ENCODE measurements at places on chromosomes 11 and 22.
A peak's percentile ranks its signal among the peaks of the same experiment; 100 is the strongest.

- DNase-seq = no peak
Observed at GRCh38 chr11:57504511-57504910, 11.0 kb downstream of the SLC43A1 start.

- no peak for DNase-seq
Observed at GRCh38 chr11:113184498-113184897, 129.9 kb upstream of the TTC12 start.

DNA sequence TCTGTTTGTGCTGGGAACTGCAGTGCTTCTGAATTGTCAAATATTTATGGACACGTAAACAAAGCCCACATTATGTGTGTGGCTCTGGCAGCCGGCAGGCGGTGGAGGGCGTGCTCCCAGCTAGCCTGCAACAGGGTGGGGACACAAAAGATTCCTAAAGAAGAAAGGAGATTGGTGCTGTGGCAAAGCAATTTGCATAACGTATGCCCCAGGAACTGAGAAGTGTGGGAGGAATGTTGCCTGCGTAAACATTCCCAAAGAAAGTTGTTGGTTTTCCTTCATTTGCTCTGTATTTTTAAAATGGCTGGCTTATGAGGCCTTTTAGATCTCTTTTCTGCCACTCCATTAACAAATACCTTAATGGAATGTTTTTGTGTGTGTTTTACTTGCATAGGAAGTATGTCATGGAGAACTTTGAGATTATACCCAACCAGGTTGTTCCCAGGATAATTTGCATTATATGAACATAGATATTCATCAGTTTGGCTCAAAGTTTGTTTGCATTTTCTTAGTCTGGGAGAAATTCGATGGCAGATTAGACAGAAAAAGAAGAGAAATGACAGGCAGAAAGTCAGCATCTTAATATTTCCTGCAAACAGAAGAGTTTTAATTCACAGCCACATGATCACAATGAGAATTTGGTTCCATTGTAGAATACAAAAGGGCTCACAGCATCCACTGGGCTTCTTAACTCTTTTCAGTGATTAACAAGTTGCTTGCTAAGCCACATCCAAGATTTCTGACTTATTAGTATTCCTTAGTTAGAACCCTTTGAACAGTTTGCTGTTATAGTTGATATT, 41.8 kb upstream of the DLAT start:
- DNase-seq = no peak

GRCh38 chr11:46461461-46461927, 69.9 kb upstream of the CHRM4 start:
- DNase-seq = no peak

DNA sequence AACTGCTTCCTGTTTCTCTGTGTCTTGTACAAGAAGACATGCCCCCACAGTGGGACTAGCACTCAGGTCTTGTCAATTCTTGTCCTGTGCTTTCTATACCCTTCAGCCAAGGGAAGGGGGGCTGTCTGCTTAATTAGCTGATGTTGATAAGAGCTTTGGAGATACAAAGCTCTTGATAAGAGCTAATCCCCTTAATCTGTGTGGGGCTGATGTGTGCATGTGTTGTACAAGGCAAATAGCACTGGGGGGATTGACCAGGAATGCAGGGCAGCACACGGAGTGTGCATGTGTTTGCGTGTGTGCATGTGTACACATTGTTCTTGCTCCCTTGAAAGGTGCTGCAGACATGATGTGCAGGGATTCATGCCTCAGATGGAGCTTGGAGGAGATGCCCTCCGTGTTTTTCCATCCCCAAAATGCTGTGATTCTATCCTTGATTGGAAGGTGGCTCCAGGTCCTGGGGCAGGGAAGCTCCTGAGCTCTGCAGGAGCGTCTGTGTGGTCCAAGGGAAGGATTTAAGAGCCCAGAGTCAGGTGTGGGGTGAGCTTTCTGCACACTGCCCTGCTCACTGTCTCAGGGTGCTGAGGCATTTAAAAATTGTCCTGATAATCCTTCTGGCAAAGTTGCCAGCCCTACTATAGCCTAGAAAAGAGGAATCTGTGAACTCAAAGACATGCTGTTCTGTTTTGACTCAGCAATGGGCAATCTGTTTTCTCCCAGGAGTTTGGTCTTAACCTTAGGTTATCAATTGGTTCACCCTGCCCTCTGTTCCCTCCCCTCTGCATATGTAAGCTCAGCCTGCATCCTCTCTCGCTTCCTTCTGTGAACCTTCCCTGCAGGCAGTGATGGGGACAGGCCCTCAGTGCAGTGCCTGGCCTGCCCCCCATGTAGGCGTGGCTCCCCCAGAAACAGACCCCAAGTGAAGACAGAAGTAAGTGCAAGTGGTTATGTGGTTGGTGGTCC, 102.0 kb downstream of the GRIK4 start:
- no peak for DNase-seq

- DNase-seq = no peak
Observed at GRCh38 chr11:65619281-65619928, 3.8 kb downstream of the PCNX3 start.

- DNase-seq = no peak
Observed at GRCh38 chr22:39683639-39684038, 113.1 kb downstream of the CACNA1I start.

DNA sequence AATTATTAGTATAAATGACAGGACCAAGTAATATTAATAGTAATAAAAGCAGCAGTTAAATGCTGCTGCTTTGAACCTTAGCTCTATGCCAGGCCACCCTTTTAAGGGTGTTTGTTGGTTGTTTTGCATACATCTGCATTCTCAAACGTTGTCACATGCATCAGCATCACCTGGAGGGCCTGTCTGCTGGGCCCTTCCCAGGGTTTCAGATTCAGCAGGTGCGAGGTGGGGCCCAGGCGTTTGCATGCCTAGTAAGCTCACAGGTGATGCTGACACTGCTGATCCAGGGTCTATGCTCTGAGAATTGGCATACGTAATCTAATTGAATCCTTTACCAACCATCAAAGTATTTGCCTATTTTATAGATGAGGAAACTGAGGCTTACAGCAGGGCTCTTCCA, 246.5 kb downstream of the CADM1 start:
- DNase-seq = no peak

DNA sequence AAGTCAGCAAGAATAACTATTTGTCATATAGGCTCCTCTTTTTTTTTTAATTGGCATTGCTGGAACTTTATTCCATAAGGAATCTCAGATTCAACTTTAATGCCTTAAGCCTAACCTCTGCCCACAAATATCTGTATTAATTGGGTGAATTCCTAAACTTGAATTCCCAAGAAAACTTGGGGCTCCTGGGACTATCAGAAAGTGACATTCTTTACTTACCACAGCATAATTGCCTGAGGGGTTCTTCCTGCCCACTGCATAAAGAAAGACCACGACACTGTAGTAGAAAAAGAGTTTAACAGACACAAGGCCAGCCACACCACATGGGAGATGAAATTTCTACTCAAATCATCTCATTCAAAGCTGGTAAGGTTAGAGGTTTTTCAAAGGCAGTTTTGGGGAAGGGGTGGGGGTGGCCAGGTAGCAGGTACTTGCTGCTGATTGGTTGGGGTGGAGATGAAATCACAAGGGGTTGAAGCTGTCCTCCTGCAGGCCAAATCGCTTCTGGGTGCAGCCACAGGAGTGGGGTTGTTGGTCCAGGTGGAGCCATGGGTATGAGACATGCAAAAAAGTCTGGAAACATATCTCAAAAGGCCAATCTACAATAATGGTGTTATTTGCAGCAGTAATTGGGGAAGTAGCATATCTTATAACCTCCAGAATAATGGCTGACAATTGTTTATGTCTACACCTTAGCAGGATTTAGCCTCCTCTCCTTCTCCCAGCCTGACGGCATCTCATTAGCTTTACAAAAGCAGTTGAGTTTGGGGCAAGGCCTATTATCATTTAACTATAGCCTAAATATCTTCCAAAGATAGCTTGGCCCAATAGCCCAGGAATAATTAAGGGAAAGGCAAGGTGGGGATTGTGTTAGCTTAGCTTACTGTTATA, 4.8 kb upstream of the NLRP10 start:
- DNase-seq = no peak

- DNase-seq = no peak
Observed at GRCh38 chr11:121441521-121441920, 10.6 kb upstream of the SORL1 start.

GRCh38 chr22:28601915-28602314, 77.7 kb downstream of the TTC28 start:
- DNase-seq = no peak

GRCh38 chr11:34235189-34235588, 122.6 kb downstream of the ABTB2 start:
- DNase-seq = no peak

- DNase-seq = peak; percentile 94
Observed at GRCh38 chr11:118928870-118929500, 3.3 kb upstream of the BCL9L start.

DNA sequence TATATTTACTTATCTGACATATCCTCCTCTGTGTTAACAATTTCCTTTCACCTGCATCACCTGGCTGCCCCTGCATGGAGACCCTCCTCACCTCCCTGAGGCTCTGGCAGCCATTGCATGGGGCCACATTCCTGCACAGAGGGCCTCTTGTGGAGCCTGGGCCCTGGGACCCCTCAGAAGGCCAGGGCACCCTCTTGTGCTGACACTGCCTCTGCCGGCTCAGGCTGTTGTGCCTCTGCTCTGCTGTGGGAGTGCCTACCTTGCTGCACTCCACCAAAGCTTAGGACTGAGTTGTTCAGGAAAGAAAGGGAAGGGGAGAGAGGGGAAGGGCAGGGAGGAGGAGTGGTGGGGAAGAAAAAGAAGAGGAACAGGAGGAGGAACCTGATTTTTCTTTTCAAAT, 194.5 kb downstream of the ADAMTS15 start:
- DNase-seq = no peak

DNA sequence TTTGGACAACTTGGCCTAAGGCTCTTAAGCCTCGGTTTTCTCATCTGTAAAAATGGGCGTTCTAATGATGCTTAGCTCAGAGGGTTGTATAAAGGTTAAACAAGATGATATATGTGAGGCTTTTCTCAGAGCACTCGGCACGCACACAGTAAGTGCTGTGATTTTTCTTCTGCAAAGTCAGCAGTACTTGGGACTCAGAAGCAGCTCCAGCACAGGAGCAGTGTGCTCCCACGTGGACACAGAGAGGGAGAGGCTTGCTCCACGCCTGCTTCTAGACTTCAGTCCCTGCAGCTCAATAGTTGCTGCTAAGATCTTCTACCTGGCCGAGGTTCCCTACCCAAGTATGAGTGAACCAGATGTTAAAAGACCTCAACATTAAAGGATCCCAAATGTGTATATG, 39.9 kb upstream of the PHF21A start:
- DNase-seq = no peak

DNA sequence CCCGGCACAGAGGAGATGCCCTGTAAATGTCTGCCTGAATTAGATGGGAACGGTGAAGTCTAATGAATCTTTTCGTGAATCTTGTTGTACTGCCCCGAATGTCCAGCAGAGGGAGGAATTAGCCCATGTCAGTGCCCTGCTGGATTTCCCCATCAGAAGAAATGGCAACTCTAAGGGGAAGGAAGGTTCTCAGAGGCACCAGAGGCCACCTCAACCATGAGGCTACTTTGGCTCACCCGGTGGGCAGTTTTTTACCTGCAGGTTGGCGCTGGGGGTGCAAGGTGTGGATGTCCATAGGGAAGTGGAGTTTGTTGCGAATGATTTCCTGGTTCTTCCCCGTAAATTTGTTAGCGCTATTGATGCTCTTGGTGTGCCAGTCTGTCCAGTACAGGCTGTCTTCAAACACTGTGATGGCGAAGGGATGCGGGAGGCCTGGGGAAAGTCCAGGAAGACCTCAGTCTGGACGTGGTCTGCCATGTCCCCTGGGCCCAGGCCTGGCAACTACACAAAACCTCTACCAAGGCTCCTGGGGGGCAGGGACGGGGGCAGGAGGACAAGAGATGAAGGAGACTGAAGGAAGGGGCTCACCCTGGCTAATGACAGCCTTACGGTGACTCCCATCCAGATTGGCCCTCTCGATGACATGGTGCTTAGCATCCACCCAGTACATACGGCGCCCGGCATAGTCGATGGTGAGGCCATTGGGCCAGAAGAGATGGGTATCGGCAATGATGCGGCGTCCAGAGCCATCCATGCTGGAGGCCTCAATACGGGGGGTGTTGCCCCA, 28.5 kb downstream of the LRP4 start:
- DNase-seq = peak; percentile 80

- DNase-seq = no peak
Observed at GRCh38 chr11:123051634-123052033, 10.3 kb downstream of the HSPA8 start.

- DNase-seq = no peak
Observed at GRCh38 chr11:7486098-7486780, 933 bp downstream of the OLFML1 start.

GRCh38 chr11:11422411-11423128, 69.5 kb upstream of the CSNK2A3 start:
- no peak for DNase-seq

- no peak for DNase-seq
Observed at GRCh38 chr11:74094393-74094792, 76.4 kb downstream of the C2CD3 start.

DNA sequence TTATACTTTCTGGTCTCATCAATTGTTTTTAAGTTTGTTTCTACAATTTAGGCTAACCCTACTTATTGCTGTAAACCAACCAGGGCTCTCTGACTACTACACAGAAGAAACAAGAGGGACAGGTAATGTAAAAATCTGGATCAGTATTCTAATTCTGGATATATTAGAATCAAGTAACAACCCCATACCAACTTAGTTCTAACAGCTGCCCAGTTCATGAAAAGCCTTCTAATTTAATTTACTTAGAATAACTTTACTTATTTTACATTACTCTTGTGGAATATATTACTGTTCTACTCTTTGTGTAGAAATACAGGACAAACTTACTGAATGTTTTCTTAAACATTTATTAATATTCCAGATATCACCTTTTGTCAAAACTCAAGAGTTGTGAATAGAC, 45.5 kb upstream of the DBX1 start:
- DNase-seq = no peak

DNA sequence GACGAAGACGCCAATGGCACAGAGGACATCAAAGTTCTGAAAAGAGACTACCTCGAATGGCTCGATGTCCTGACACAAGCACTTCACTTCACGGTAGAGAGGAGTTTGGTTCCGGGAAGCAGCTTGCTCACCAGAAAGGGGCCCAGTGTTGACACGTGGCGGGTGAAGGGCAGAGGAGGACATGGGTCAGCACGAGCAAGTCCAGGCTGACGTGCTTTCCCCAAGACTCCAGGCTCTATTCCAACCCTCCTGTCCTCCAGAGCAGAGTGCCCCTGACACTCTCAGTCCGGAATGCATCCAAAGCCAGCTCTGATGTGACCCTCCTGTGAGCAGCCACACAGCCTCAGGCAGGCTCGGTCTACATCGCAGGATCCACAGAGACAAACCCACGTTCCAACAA, 77.5 kb upstream of the BID start:
- no peak for DNase-seq

- DNase-seq = peak; percentile 37
Observed at GRCh38 chr11:65882120-65883057, 2.8 kb downstream of the CTSW start.
